ENCODE measurements at places on chromosomes 2 and 18.

- no peak for DNase-seq
Observed at GRCh38 chr2:207503234-207503633, 26.5 kb upstream of the CREB1 start.

- DNase-seq, result no peak
Observed at GRCh38 chr2:43136876-43137275, 89.5 kb downstream of the ZFP36L2 start.

DNA sequence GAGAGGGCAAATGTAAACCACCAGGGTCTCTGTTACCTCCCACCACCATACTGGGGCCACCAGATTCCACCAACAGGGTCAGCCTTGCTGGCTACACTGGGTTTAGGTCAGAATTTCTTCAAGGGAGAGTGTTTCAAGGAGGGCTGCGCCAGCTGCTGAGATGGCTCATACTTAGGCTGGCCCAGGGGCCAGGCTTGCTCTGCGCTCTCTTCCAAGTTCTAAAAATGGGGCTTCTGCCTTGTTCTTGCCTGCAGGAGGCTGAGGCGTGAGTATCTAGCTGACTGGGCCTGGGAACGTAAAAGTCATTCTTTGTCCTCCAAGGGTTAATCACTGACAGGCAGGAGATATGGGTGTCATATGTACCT, 28.1 kb downstream of the MRPL33 start:
- DNase-seq, result no peak

DNA sequence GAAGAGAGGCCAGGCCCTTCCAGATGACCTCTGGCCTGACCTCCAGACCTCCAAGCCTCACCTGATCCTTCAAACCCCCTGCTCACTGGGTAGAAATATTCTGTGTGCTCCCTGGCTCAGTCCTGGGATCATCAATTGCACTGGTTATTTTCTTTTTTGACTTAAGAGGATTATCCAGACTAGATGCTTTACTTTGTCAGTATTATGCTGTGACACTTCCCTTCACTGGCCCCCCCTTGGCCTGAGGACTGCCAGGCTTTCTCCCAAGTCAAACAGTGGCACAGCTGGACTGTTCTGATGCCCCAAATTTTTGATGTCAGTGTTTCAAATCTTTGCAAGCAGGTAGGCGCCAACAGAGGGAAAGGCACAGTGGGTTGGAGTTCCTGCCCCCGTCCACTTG, 156.3 kb upstream of the SKOR2 start:
- DNase-seq, result no peak

DNA sequence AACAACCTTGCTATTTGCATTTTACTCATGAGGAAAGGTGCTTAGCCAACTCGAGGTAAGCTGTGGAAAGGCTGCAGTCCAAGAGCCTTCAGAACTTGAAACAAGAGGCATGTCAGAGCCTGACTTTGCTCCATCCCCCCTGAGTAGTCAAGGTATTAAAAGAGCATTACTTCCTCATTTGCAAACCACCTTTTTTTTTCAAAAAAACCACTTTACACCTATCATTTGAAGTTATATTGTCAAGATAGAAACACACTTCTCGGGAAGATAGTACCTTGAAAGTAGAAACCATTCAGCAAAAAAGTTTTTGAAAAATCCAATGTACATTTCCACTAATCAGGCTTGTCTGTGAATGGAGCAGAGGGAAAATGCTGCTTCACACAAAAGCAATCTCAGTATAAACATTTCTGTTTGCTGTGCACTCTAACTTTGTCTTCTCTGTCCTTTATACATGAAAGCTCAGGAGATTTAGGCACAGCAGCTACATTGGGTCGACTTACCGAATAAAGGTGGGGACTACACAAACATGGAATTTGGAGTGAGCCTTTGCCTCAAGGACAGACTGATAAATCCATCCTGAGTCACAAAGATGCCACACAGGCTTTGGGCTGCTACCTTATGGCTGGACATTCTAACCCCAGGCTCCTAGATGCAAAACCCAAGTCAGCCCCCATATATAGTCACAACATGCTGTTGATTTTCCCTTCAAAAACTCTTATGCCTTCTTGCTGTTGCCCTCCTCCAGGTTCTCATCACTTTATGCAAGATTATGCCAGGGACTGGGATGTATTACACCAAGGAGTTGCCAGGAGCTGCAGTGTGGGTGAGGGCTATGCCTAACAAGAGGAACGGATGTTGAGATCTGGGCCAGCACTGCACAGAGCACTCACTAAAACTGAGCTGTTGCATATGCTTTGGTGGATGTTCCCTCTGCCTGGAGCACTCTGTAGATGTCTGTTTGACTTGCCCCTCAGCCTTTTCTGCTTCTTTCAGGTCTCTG, 41.4 kb upstream of the EML4 start:
- DNase-seq, result no peak

- DNase-seq, result no peak
Observed at GRCh38 chr2:238864207-238865014, 16.5 kb downstream of the TWIST2 start.

- no peak for DNase-seq
Observed at GRCh38 chr2:51071191-51071590, 39.3 kb upstream of the NRXN1 start.

- DNase-seq, result no peak
Observed at GRCh38 chr2:44997963-44998362, 11.3 kb downstream of the SIX2 start.

DNA sequence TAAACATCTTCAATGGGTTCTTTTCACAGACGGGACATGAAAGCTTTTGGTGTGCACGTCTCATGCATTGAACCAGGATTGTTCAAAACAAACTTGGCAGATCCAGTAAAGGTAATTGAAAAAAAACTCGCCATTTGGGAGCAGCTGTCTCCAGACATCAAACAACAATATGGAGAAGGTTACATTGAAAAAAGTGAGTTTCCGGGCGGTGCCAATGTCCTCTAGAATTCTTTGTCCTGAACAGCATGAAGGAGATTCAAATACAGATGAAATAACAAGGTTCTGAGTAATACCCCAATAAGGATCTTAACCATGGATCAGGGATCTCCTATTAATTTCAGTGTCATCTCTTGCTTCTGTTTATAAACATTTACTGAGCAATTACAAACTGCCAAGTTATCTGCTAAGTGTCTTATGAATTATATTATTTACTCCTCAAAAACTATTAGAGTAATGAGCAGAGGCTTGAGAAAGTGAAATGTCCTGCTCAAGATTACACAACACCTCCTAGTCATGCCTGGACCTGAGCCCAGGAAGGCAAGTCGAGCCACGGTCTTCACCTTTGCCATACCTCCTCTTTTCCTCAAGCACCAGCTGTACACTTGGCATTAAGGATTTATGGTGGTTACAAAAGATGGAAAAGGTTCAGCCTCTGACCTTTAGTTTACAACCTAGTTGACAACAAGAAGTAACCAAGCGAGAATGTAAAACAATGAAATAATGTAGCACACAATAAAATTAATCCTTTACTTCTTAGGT, 22.6 kb downstream of the DHRS9 start:
- no peak for DNase-seq

DNA sequence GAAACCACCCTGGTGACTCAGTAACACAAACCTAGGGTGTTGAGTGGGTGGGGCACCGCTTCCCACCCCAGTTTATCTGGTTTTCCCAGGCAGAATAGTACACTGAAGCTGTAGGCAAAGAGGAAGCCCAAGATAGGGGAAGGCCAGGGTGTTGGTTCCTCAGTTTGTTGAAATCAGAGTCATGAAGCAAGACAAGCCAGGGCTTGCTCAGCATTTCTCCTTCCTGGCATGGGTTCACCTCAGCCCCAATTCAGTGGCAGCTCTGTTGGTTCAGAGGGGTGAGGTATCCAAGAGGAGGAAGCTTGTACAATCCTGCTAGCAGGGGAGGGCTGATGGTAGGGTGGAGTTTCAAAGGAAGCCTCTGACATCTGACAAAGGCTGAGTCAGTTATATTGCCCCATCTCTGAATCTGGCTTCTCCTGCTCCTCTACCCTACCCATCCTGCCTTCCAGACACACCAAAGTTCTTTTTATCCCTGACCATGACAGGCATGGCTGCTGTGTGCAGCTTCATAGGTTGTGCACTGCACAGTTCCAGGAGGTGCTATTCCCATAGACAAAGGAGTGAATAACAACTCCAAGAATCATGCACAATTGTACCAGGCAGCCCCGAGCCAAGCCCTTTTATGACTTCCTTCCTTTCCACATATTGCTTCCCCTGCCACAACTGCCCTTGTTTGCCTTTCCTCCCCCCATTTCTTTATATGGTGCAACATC, 24.9 kb upstream of the RAB10 start:
- peak; percentile 99 for DNase-seq

DNA sequence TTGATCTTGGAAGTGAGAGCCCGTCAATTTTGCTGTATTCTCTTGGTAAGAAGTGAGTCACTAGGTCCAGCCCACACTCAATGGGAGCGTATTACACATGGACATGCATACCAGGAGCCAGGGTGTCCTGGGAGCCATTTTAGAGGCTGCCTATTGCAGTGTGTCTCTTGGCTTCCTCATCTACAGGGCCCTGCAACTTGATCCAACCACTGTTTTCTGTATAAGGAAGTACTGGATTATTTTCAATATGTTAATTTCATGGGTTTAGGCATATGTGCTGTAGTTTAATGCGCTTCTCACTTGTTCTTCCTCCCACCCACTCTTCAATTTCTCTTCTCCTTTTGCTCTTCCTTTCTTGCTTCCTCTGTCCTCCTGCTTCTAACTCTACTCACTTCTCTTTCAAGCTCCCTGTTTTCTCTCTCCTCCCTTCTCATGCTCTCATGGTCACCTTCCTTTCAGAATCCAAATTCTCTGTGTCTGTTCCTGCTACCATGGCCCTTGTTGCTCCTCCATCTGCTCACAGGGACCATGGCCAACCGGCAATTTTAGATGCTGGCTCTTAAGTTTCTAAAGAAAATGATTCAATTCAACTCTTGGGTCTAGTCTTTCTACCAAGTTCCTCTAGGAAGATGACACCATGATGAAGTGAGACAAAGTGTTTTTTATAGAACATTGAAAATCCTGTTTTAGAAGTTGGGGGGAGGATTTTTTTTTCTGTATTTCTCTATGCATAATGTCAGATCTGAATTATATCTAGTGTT, 152.0 kb upstream of the ZEB2 start:
- DNase-seq, result peak; percentile 67

GRCh38 chr2:127097841-127098651, 8.9 kb downstream of the BIN1 start:
- no peak for DNase-seq

- DNase-seq, result no peak
Observed at GRCh38 chr2:177572236-177572671, 179.7 kb downstream of the AGPS start.

GRCh38 chr18:25275412-25276001, 76.5 kb downstream of the ZNF521 start:
- no peak for DNase-seq

DNA sequence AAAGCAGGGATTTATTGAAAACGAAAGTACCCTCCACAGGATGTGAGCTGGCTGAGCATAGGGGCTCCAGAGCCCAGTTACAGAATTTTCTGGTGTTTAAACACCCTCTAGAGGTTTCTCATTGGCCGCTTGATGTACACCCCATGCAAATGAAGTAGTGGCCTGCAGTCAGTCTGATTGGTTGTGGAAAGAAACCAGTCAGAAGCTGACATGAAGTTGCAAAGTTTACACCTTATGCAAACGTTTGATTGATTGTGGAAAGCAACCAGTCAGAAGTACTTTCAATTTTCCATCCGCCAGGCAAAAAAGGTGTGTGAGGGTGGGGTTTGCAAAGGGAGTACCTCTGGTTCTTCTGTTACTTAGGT, 62.3 kb downstream of the VWA3B start:
- DNase-seq, result no peak

DNA sequence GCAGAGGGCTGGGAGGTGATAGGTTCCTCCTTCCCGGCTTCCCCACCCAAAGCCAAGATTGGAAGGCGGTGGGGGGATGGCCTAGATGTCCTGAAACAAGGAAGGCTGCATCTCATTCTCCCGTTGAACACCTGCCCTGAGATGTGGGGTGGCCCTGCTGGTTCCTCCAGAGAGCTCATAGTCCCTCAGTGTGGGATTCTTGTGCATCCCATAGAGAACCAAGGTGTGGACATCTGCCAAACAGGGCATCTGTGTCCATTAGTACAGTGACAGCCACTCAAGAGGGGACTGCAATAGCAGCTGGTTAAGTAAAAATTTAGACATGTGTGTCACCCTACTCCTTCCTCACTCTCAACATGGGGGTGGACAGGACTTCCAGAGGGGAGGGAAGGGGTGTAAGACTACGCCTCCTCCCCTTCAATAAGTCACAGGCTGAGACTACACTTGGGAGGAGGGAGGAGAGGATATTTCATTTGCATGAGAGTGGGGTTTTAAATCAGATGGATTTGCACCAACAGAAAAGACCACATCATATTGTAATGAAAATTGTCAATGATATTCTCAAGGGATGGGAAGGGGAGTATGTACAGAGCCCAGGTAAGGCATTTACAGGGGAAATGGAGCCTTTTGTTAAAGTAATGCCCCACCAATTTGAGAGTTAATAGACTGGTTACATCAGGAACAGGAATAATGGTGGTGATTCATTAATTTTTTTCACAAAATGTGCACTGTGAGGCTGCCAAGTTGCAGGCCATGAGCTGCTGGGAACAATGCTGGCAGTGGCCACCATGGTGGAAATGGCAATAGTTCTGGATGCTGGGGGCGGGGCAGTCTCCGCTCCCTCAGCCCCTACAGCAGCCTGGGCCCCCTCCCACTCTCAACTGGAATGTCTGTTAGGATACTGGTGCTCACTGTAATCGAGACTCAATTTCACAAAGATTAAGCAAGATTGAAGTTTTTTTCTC, 80.6 kb downstream of the TEX51 start:
- no peak for DNase-seq

DNA sequence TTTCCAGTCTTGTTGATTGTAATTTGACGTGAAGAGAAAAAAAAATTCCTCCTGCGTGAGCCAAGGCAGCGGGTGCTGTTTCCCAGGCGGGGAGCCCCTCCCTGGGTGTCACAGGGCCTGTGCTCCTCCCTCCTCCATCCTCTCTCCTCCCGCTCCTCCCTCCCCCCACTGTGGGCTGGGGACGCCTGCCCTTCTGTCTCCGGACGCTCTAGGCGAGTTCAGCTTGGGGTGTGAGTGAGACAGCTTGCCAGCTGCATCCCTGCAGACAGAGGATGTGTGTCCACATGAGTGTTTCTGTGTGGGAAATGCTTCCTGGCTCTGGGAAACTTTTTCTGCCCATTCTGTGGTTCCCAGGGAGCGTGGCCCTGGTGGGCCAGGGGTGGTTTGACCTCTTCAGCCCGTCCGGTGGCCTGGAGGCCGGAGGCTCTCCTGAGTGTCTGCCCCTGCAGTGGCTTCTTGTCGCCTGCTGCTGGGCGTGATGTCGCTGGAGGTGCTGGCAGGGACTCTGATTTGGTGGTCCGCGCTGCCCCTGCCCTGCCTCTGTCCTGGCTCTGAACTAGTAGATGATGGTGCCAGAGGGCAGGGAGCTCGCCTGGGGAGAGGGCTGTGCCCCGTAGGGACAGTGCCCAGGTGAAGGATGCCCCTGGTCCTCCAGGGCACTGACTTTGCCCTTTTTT, 96.4 kb downstream of the USP40 start:
- no peak for DNase-seq

GRCh38 chr2:43707255-43708015, 31.2 kb upstream of the C1GALT1C1L start:
- DNase-seq, result no peak

DNA sequence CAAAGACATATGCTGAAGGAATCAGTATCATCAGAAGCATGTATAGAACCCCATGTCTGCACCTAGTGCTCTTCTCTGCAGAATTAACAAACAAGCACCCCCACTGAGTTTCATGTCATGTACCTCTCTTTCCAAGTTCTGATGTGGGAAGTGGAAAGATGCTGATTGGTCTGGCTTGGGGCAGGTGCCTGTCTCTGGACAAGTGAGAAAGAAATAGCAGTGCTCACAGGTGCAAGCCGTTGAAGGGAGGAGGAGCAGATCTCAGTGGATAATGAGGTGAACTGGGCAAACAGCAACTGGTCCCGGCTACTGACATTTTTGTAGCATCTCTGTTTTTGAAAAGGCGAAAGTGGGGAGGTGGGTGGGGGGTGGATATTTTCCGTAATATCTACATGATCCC, 17.5 kb upstream of the ACVR1 start:
- no peak for DNase-seq

All from HL-60 (cell line).